ENCODE measurements at places on chromosomes 1 and 21.

- no peak for DNase-seq
These were observed 11.7 kb upstream of the TRAPPC10 start for GRCh38 chr21:44000360-44000759.

DNA sequence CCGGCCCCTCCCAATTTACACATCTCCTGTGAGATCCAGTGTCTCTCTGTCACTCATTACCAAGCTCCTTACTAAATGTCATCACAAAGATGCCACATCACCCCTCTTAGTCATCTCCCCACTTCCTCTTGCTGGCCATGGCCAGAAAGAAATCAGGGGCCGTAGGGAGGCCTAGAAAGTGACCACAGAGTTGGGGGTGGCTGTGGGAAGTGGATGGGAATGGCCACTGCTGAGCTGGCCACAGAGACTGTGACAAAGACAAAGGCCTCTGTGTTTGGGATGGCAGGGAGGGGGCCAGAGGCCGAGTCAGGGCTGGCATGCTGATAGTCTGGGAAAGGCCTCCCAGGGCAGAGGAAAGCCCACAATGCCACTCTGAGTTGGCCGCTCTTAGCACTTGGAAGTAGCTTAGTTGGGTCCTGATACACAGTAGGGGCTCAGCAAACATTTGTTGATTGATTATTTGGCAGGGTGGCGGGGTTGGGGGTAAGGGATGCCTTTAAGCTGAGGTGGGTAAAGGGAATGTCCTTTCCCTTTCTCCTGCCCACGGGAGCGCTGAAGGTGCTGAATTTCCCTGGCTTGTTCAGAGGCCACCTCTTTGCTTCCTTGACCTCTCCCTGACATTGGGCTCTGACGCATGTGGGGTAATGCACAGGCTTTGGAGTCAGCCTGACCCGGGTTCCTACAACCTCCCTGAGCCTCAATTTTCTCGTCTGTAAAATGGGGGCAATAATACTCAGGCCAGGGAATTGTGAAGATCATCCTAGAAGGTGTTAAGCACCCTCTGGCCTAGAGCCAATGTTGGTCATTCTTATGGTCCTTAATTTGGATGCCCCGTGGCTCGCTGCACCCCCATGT, 13.2 kb downstream of the NAV1 start:
- no peak for DNase-seq

- DNase-seq, result no peak
These were observed 39.6 kb upstream of the TRABD2B start for GRCh38 chr1:48036710-48037355.

DNA sequence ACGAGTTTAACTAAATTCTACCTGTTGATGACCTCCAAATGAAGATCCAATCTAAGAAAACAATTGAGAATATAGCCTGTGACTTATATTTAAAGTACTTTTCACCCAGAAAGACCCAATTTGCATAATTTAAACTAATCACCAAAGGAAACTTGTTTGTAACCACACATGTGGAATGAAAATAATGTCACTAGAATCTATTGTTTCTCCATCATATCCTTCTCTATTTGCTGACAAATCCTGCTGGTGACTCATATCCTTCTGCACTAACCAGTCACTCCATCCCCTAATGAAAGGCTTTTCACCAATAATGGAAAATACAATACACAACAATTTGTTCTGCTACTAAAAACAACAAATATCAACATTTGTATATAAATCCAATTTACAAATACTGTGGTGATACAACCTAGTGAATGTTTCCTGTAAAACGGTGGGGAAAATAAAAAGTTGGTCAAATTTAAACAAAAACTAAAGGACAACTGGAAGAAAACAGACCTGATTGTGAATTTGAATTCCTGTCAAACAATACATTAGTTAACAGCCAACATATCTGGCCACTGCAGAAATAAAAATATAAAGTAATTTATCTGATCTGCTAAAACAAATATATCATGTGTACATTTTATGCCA, 6.5 kb downstream of the PTP4A2 start:
- no peak for DNase-seq

- no peak for DNase-seq
These were observed 823 bp downstream of the ENAH start for GRCh38 chr1:225651872-225652728.

DNA sequence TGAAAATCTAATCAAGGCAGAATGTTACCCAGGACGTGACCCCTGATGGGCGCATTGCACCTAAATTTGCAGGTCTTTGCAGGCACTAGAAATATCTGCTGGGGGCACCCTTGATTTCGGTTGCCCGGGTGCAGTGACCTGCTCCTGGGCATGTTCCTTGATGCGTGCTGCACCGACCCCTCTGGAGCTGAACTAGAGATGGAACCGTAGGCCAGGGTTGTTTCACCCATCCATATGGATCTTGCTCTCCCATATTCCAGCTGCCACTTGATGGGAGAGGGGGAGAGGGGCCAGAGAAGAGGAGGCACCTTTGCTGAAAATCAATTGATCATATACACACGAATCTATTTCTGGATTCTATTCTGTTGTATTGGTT, 8.4 kb upstream of the COL18A1 start:
- DNase-seq, result no peak

DNA sequence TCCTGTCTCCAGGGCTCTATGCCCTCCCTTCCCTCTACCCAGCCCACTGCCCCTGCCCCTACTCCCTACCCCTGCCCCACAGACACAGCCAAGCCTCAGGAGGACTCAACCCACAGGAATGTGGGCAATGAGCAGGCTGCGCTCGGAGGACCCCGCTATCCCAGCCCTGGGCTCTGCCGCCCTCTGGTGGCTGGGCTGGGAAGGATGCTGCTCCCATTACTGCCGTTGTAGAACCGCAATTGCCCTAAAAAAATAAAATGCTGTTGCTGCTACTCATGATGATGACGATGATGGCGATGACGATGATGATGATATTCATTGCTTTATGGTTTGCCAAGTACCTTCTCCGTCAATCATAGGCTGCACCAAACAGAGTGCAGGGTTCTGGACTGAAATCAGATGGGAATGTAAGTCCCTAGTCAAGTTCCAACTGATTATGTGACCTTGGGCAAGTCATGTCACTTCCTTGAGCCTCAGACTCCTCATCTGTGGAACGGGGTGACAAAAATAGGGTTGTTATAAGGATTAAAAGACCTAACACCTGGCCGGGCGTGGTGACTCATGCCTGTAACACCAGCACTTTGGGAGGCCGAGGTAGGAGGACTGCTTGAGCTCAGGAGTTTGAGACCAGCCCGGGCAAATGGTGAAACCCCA, 24.6 kb downstream of the ARHGEF19 start:
- DNase-seq, result peak; percentile 78

GRCh38 chr1:31041529-31041928, 24.0 kb downstream of the PUM1 start:
- DNase-seq, result no peak

GRCh38 chr1:213183036-213183672, 132.1 kb downstream of the RPS6KC1 start:
- no peak for DNase-seq

DNA sequence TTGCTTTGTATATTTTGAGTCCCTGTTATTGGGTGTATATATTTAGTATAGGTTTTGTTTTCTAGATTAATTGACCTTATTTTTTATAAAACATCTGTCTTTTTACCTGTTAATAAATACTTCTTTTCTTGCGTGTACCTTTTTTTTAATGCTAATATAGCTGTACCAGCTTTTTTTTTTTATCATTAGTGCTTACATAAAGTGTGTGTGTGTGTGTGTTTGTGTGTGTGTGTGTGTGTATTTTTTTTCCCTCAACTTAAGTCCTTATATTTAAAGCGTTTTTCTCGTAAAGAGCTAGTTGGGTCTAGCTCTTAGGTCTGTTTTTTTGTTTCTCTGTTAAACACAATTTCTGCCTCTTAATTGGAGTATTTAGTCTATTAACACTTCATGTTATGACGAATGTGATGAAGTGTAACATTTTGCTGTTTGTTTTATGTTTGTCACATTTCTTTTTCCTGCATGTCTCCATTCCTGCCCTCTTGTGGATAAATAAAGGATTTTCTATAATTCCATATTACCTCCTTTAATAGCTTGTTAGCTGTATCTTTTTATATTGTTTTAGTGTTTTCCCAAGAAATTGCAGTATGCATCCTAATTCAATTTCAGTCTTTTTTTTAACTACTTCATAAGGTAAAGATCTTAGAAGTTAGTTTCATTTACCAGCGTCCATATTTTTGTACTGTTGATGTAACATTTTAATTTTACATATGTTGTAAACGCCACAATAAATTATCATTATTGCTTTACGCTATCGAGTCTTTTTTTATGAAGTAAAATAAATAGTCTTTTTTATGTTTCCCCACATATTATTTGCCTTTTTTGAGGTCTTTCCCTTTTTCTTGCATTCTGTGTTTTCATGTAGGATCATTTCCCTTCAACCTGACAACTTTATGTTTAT, 4.3 kb downstream of the PRMT2 start:
- no peak for DNase-seq

GRCh38 chr1:206002871-206003801, at the start of gene RAB7B:
Gene RAB7B (minus strand): TSS chr1:206003395. CDS start chr1:205994135, 9,260 bp downstream.
- no peak for DNase-seq

DNA sequence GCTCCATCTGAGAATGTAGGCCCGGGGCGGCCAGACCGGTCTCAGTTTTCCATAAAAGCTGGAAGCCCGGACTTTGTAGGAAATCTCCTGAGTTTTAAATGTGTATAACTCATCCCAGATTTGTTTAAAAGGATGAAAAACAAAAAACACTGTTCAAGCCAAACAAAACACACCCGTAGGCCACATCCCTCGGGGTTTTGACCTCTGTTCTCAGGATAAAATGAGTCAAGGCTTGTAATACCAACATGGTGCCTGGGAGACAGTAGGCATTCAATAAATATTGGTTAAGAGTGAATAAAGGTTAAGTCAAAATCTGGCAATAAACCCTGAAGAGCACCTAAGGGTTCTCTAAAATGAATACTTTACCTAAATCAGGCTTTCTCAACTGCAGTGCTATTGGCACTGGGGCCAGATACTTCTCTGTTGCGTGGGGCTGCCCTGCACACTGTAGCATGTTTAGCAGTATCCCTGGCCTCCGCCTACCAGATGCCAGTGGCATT, 55.0 kb downstream of the KAZN start:
- DNase-seq, result no peak

GRCh38 chr21:45741691-45742090, 98.2 kb downstream of the PCBP3 start:
- no peak for DNase-seq

DNA sequence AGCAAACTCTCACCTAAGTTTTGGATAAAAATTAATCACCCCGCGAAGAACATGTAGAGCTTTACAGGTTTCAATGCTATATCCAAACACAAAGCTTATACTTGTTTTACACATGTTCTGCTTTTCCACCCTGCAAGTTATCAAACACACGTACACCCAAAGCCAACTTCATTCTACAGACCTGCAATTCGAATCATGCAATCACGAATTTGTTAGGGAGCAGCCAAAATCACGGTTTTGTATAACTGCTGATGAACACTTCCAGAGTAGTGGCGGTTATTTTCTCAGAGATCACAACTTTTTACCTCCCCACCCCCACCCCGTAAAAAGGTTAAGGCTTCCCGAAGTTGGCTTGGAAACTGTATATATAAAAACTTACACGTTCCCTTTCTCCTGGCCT, 1.4 kb downstream of the HMGN1 start:
- no peak for DNase-seq

DNA sequence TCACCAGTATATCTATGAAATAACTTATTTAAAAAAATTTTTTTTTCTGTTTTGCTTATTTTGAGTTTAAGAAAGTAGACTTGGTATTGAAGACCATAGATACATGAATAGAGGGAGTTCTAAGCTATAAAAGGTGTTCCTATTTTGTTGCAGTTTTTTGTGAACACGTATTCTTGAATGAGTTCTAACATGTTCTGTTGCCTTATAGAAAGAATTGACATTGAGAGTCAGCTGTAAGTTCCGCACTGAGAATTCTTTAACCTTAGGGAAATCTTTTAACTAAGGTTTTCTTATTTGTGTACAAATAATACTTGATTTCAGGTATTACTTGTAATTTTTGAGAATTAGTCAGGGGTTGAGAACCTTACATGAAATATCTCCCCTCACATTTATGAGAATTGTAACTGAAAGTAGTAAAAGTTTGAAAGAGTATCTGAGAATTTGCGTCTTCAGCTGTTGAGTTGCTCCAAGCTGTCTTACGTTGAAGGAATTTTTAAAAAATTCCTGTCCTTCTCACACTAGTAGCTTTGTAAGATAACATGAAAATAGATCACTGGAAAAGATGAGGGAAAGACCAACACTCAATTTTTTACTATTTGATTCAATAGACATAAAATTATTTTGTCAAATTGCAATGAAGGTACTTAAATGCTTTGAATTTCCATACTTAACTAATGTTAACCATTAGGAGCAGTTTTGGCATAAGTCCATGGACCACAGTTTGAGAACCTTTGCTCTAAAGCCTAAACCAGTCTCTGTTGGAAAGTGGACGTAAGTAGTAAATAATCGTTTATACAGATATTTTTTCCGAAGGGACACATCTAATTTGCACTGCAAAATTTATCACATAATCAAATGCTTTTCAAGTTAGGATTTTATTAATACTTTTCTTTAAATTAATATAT, 3.8 kb downstream of the DR1 start:
- DNase-seq, result no peak

DNA sequence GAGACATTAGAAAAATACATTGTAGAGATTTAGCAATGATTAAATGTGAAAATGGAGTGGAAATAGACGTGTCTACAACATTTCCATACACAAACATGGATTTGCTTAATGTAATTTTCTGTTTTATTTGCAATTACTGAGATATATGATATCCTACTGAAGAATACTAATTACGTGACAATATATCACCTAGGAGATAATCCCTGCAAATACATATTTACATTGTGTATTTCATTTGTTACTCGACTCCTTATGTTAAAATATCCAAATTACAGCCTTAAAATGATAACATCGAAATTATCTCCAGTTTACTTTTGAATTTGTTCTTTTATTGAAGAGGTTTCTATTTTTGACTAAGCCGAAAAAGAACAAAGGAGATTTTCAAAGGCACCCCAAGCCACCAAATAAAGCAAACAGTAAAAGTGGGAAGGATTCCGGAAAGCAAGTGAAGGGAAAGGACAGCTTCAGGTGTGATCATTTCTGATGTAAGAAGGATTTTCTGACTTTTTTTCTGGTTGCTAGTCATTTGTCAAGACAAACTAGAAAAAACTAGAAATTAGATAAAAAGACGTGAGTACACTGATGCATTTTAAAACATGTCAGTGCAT, 7.9 kb downstream of the LHX4 start:
- no peak for DNase-seq

- DNase-seq, result no peak
These were observed 68.8 kb downstream of the GRIK3 start for GRCh38 chr1:36965275-36966159.

DNA sequence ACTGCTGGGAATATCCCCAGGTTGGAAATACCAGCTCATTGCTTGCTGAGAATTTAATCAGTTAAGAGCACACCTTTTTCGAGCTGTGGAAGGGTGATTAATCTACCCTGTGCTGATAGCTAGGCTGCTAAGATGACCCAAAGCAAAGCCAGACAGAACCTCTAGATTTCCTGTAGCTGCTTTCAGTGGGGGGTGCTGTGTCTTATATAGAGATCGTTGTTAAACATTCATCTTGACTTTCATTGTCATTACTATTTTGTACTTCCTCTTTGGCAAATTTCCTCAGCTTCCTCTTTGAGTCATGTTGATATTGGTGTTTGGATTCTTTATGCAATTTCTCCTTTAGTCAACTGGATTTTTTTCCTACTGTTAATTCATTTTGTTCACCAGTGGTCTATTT, 155.3 kb downstream of the DISC1 start:
- no peak for DNase-seq

- peak; percentile 92 for DNase-seq
These were observed 9.2 kb downstream of the ABCG1 start for GRCh38 chr21:42227909-42228708.

GRCh38 chr1:244654108-244655038, 1.4 kb downstream of the DESI2 start:
- DNase-seq, result no peak

GRCh38 chr1:244211559-244211944, 160.5 kb downstream of the ZBTB18 start:
- DNase-seq, result no peak

All from effector memory CD8-positive, alpha-beta T cell (primary cell).